Dorsolateral prefrontal cortex (tissue), 122 donors: ENCODE measurements at places on chromosomes 12 and 14.

- DNase-seq = no peak
Measured at GRCh38 chr12:106736051-106736957, 38.2 kb upstream of the RIC8B start.

DNA sequence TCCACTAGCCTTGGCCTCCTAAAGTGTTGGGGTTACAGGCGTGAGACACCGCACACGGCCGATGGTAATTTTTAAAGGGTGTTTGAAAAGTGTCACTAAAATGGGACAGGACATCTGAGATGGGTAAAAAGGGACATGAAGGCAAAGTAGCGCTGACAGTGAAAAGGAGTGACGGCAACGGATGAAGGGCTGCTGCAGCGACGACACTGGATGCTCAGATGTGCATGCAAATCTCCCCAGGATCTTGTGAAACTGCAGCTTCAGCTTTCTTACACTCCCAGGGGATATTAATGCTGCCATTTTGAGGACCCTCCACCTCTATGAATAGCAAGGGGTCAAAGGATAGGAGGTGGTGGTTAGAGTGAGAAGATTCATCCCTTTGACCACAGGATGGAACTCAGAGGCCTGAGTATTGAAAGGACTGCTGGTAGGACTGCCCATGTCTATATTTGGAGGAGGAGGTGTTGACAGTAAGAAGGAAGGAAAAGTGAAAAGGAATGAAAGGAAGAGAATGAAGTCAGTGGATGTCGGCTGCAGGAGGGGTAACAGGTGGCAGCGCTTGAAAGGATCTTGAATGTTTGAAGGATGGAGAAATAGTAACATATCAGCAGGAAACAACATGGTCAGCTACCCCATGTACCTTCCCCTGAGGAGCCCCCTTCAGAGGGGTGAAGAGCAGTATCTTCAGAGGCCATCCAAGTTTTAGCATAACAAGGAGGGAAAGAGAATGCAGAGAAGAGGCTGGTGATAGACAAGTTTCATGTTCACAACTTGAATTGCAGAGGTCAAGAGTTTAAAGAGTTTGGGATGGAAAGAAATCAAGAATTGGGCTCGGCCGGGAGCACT, 37.1 kb downstream of the CLIP1 start:
- DNase-seq = no peak

DNA sequence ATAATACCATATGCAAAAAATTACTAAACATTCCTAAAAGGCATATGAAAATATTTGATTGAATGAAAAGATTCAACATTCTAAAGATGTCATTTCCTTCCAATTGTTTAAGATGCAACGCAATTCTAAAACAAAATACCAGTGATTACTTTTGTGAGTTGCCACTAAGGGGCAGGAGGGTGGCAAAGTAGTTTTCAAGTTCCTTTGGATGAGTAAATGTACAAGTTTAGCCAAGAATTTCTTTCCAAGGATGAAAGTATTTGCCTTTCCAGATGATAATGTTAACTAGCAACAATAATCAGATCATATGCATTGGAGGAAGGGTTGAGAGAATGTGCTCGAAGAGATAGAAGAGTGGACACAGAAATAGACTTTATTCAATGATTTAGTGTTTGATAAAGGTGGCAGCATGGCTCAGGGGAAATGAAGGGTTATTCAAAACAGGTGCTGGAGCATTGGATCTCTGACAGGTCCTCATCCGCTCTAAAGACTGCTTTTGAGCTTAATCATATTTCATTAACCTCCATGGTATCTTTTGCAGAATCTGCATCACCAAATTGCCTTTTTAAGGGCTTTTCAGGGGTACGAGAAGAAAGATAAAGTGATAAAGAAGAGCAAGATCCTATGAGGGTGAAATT, 678.5 kb upstream of the TBX3 start:
- DNase-seq = no peak

DNA sequence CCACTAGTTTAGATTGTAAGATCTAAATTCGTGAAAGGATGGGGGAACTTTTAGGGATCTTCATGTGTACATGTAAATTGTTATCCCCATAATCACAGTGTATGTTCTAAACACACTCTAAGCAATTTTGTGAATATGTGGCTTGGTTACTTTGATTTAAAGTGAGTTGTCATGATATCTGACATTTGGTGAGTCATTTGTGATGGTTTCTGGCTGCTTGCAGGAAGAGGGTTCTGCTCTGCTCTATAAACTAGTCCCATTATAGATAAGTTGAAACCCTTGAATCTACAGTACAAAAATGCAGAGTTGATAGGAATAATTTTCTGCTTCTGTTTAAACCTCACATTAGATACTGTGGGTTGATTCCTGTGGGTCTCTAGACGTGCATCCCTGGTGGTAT, 14.8 kb downstream of the GUCY2C start:
- DNase-seq = no peak

DNA sequence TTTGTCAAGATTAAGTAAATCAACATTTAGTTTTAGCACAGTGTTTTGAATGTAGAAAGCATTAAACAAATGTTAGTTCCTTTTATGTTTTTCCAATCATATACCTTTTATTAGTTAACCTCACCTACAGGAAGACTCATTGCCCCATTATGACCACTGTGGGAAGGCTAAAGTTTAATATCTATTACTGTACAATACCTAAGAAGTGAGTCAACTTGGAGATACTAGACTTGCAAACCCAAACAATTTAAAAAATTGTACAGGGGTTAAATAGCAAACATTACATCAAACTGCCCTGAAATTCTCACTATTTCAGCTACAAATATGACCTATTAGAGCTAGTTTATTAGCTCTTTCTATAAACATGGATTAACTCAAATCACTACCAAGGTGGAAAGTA, 8.6 kb upstream of the G2E3 start:
- DNase-seq = no peak
